ENCODE measurements at places on chromosomes 2 and 18.

GRCh38 chr2:28750316-28751251, 1.0 kb upstream of the PPP1CB start:
- DNase-seq = no peak

GRCh38 chr2:15040429-15041084, 408.0 kb downstream of the LRATD1 start:
- DNase-seq = no peak

GRCh38 chr2:169590804-169591203, 6.7 kb downstream of the PPIG start:
- DNase-seq = no peak

DNA sequence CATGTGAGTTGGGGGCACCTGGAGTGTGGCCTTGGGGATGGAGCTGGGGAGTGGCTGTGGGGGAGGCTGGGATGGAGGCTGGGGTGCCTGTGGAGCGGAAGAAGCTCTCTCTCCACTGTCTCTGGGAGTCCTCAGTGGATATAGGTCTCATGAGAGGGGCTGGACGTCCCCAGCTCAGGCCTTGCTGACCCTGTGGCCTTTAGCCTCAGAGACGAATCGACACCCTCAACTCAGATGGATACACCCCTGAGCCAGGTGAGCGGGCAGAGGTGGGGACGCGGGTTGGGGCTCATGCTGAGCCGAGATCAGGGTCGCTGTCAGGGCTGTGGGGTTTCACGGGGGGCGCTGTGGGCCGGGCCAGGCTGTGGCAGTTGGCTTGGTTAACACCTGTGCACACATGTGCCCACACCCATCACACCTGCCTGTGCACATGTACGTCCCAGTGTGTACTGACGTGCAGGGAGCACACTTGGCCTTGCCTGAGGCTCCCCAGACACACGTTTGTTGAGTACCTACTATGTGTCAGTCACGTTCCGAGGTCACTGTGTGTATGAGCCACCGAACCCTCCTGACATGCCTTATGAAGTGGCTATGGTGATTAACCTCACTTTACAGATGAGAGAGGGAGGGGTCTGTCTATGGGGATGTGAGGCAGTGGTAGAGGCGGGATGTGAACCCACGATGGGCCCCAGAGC, 20.1 kb downstream of the ZAP70 start:
- DNase-seq = no peak

DNA sequence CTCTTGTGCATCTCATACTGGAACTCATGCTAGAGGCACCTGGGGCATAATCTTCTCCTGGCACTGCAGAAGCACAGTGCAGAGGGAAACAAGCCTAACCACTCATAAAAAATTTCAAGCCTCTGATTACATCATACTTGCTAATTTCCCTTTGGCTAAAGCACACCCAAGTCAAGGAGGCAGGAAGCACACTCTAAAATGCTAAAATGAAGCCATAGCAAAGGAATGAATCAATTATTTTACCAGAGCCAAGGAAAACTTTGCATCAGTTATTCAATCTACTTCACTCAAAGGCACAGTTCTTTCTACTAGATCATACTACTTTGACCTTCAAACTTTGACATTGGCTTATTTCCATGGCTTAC, 79.6 kb upstream of the SPOPL start:
- DNase-seq = no peak

- DNase-seq = no peak
Measured at GRCh38 chr2:88885679-88886416, 194.4 kb downstream of the RPIA start.

DNA sequence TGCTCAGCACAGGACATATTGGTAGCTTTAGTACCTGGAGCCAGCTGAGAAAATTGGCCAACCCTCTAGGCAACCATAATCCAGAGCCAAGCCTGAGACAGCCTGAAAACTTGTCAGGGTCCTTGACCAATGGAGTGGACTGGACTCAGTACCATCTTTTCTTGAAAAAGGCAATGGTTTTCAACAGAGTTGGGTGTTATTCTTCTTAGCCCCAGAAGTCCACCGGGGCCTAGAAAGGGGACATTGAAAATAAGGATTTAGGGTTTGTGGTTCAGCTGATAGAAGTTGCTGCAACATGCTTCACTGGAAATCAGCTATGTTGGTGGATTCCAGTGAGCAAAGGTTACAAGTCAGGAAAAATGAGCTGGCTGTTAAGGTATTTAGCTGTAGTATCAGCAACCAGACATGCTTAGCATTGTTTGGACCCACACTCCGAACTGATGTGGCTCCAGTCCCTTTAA, 22.1 kb upstream of the CNOT11 start:
- DNase-seq = no peak

- DNase-seq = no peak
Measured at GRCh38 chr2:67792681-67793091, 270.1 kb downstream of the C1D start.

DNA sequence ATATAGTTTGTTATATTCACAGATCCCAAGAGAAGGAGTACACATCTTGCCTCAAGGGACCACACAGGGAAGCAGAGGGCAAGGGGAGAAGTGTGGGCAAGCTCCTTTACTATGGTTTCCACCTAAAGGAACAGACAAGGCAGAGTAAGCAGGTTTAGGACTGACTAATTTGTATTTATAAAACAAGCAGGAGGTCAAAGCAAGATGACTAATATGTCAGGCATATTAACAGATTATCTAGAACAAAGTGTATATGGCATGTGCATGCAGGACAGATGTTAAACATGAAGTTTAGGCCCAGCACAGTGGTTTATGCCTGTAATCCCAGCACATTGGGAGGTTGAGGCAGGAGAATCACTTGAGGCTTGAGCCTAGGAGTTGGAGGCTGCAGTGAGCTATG, 3.7 kb upstream of the LRP2 start:
- DNase-seq = no peak

- no peak for DNase-seq
Measured at GRCh38 chr2:28639836-28640235, 111.8 kb upstream of the PPP1CB start.

GRCh38 chr2:38690499-38691420, 24.8 kb downstream of the GALM start:
- DNase-seq = no peak

DNA sequence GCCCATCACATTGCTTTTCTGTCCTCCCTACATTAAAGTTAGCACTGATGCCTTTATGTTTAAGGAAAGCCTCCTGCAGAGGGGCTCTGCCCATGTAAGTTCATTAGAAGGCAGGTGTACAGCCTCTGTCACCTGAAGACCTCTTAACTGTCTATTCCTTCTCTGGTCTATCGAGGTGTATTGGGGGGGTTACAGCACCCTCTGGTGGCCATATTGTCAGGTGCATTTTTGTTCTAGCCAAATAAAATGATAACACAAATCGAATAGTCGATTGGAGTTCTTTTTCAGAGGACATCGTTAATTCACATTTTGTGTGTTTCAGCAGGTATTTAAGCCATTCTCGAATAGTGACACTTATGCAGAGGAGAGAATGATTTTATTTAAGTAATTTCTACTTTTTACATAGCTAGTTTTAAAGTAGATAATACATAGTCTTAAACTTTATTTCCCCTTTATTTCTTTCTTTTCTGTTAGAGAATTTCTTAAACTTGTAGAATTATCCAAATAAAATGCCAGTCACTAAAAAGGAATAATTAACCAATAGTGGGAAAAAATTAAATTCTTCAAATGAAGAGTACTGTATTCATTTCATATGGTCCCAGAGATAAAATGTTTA, 136.8 kb downstream of the NEDD4L start:
- DNase-seq = no peak

GRCh38 chr2:240285725-240286124, 145.3 kb upstream of the OTOS start:
- DNase-seq = no peak

DNA sequence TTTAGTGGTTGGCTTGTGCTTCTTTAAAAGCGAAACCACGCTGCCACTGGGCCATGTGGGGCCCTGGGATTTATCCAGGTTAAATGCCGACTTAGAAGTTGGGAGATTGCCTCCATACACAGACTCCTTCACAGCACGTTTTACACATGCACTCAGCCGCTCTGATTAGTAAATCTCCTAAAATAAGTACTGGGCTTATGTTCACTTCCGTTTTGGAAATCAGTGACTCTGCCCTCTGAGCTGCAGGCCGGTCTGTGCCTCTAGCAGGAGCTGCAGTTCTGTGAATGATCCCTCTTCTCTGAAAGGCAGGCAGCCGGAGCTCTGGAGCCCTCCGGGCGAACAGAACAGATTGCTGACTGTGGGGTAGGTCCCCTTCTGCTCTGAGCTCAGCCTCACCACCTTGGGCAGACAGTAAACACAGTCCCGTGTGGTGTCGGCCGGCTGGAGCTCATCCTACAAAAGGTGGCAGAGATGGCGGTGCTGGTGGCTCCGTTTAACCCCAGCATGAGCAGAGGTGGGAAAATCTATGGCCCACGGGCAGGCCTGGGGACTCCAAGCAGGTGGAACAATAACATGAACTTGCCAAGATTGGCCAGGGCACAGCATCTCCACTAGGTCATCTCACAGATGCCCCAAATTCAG, 9.8 kb upstream of the RAB17 start:
- peak; percentile 47 for DNase-seq

DNA sequence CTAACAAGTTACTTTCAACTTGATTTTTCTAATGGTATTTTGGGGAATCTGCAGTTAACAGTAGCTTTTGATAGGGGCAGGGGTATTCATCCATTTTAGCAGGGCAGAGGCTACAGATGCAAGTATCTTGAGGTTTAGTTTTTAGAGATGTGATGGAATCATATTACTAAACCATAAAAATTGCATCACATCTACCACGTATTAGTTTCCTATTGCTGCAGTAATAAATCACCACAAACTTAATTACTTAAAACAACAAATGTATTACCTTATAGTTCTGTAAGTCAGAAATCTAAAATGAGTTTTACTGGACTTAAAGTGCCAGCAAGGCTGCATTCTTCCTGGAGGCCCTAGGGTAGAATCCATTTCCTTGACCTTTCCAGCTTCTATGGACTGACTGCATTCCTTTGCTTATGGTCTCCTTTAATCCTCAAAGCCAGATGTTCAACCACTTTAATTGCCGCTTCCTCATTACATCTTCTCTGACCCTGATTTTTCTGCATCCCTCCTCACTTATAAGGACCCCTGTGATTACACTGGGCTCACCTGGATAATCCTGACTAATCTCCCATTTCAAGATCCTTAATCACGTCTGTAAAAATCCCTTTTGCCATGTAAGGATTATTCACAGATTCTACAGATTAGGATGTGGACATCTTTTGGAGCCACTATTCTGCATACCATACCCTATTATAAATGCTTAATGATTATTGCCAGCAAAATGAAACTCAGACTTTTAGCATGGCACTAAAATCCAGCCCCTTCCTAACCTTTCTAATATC, 21.9 kb upstream of the EXOC6B start:
- DNase-seq = no peak

DNA sequence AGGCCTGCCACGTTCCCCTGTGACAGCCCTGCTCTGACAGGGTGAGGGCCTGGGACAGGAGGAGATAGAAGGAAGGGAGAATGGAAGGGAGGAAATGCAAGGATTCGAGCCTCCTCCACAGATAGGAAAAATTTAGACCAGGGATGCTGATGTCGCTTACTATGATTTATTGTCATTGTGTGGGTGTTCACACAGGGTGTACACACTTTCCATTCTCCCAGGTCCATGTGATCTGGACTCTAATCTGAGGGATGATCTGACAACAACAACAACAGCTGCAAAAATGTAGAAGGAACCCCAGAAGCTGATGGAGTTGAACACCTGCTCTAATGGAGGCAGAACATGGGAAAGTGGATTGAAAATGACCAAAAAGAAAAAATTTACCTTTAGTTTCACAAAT, 231.7 kb upstream of the TNP1 start:
- DNase-seq = no peak

- no peak for DNase-seq
Measured at GRCh38 chr18:58953627-58954026, 89.0 kb downstream of the ZNF532 start.

DNA sequence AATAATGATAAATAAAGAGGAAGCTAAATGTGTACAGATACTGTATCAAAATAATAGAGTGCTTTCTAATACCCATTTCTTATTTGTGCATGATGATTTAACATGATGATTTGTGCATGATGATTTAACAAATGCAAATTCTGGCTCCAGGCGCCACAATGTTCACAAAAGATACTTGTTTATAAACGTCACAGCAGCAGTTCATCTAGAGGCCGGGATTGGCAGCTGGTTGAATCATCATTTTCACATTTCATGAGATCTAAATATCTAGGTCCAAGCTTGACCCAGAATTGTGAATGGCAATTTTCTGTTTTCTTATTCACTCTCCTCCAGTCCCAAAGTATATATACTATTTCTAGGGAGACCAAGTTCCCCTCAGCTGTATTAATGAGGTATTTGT, 322.0 kb downstream of the SUCLG1 start:
- DNase-seq = no peak

DNA sequence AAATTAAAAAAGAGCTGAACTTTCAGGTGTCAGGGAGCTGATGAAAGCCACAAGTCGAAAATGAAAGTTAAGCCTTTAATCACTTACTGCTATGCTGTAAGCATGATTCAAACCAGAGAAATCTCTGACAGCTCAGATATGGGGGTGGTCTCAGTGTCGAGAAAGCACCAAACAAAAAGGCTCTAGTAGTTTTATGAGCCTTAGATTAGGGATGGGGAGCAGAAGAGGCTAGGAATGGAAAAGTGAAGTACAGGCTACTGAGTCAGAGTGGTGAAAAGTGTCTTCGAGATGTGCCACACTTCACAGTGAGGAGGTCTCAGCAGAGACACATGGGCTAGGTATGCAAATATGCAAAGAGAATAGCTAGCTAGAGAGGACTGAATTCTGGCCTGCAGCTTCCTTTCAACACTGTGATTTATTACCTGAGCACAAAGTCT, 482.2 kb downstream of the SPAG16 start:
- no peak for DNase-seq

DNA sequence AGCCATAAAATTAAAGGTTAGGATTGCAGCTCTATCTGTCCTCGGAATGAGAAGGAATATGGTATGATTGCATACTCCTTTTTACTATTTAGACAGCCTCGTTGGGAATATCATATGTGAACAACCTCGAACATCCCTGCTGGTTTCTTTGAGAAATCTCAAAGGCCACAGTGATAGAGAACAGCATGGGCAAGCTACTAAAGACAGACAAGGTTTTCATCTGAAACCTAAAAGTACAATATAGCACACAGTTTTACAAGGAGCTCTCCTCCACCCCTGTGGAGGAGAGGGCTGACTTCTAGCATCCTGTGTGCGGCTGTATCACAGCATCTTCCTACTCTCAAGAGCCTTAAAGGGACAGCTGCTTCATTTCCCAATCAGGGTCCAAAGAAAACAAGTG, 104.3 kb downstream of the VWC2L start:
- DNase-seq = no peak

DNA sequence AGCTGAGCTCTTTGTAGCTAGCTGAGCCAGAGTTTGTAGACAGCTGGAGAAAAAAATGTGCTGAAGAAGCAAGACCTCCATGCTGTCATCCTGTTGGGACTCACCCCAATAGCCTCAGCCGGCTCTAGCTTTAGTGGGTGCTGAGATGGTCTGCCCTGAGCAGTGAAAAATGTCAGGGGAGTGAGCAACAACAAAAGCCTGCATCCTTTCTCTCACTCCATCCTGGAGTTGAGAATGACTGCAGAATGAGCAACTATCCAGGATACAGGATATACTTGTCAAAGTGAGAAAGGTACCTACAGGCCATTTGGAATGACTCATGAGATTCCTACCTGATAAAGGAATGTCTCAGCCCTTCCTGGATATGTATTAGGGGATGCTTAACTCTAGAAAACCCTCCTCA, 146.1 kb upstream of the DLX2 start:
- DNase-seq = no peak

Data from ecto neural progenitor cell (in vitro differentiated cells).